MCF 10A (cell line): ENCODE measurements at places on chromosomes 3 and 15.
A peak's percentile ranks its signal among the peaks of the same experiment; 100 is the strongest.

DNA sequence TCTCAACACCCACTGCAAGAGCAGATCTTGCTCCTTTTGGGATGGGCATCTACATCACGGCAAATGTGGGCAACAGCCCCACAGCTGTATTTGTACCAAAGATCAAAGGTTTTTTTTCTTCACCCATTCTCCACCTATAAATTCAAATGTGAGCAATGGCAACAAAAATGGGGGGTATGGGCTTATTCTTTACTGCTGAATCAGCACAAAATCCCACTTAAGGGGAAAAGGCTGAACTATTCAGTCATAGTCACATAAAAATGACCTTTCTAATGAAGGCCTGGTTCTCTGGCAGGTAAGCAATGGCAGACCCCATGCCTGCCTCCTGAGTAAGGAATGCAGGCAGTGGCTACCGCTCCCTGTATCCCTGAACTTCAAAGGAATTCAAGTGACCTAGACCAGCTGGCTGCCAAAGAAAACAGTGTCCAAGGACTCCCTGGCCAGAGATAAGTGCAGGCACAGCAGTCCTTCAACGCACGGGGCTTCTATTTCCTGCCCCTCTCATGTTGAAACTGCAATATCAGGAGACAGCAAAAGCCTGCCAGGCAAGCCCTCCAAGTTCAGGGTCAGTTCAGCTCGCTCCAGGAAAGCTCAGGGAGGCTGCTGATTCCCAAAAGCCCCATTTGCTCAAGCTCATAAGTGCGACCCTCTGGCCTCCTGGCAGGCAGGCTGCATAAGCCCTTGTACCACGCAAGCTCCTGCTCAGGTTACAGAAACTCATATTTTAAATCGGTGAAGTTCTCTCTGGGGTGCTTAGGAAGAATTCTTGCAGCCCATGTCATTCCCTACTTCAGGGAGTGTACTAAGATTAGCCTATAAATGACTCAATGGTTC is 134.1 kb downstream of the PDZRN3 start:
- no peak overlapping the region for H3K27ac ChIP-seq
- H3K4me1 ChIP-seq = peaks cover 4% of the 10 kb centered on the region
- H3K36me3 ChIP-seq = no peaks in the 10 kb centered on the region

GRCh38 chr3:25508433-25508832 is 80.4 kb downstream of the RARB start:
- no peak for DNase-seq
- no peaks in the 10 kb centered on the region for H3K4me1 ChIP-seq
- no peak overlapping the region for H3K4me3 ChIP-seq

GRCh38 chr3:73745526-73746191 is 120.9 kb upstream of the PDZRN3 start:
- no peak overlapping the region for H3K4me3 ChIP-seq
- H3K36me3 ChIP-seq = no peaks in the 10 kb centered on the region
- H3K4me1 ChIP-seq = no peaks in the 10 kb centered on the region

GRCh38 chr3:143433787-143434378 is 314.3 kb downstream of the CHST2 start:
- H3K36me3 ChIP-seq = no peaks in the 10 kb centered on the region
- no peak overlapping the region for H3K27ac ChIP-seq
- peaks cover 11% of the 10 kb centered on the region for H3K4me1 ChIP-seq
- peak; percentile 36 for DNase-seq

GRCh38 chr15:83288381-83288801 is 3.9 kb upstream of the BNC1 start:
- peak overlapping the region; percentile 28 for H3K4me3 ChIP-seq
- H3K27ac ChIP-seq = peak overlapping the region; percentile 71
- peaks cover 7% of the 10 kb centered on the region for H3K36me3 ChIP-seq
- H3K27me3 ChIP-seq = no peaks in the 10 kb centered on the region

GRCh38 chr3:156576651-156577348 is 21.9 kb upstream of the SSR3 start:
- peaks cover 11% of the 10 kb centered on the region for H3K27me3 ChIP-seq
- H3K4me1 ChIP-seq = no peaks in the 10 kb centered on the region
- no peak overlapping the region for H3K4me3 ChIP-seq
- no peak overlapping the region for H3K27ac ChIP-seq
- no peaks in the 10 kb centered on the region for H3K36me3 ChIP-seq

GRCh38 chr15:98643115-98643514 is 5.2 kb upstream of the IGF1R start:
- H3K4me3 ChIP-seq = no peak overlapping the region
- no peak overlapping the region for H3K27ac ChIP-seq
- H3K36me3 ChIP-seq = peaks cover under 1% of the 10 kb centered on the region

DNA sequence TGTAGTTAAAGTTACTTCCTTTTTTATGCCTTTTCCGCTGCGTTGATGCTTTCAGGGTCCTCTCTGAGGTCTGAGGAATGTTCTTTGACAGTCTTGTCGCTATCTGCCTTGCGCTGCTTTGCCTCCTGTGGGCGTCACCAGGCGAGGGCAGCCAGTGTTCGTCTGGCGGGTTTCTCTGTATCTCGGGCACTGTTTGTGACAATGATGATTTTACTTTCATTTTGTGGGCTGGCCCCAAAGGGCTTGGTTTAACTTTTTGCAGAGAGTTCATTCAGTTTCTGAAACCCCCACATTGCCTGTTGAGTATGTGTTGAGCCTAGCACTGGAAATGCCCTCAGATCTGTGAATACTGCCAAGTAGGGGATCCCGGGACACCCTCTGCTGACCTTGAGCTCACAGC is 24.6 kb upstream of the SACM1L start:
- no peaks in the 10 kb centered on the region for H3K27me3 ChIP-seq
- peak overlapping the region; percentile 50 for H3K27ac ChIP-seq
- no peak overlapping the region for H3K4me3 ChIP-seq
- H3K36me3 ChIP-seq = peaks cover 5% of the 10 kb centered on the region
- peaks cover 22% of the 10 kb centered on the region for H3K4me1 ChIP-seq

- H3K4me3 ChIP-seq = no peak overlapping the region
- no peaks in the 10 kb centered on the region for H3K27me3 ChIP-seq
- H3K36me3 ChIP-seq = no peaks in the 10 kb centered on the region
- peaks cover 25% of the 10 kb centered on the region for H3K4me1 ChIP-seq
- DNase-seq = no peak
These were observed 37.5 kb downstream of the LPP start for GRCh38 chr3:188191460-188191859.

- H3K27me3 ChIP-seq = no peaks in the 10 kb centered on the region
- no peak for DNase-seq
- H3K27ac ChIP-seq = no peak overlapping the region
- no peaks in the 10 kb centered on the region for H3K4me1 ChIP-seq
- no peak overlapping the region for H3K4me3 ChIP-seq
These were observed 346.1 kb downstream of the EPHB1 start for GRCh38 chr3:135141160-135141559.

GRCh38 chr15:85404918-85405866 is 24.8 kb downstream of the AKAP13 start:
- no peaks in the 10 kb centered on the region for H3K27me3 ChIP-seq
- H3K4me3 ChIP-seq = no peak overlapping the region
- no peak for DNase-seq
- H3K27ac ChIP-seq = peak overlapping the region; percentile 78
- peaks cover 6% of the 10 kb centered on the region for H3K36me3 ChIP-seq
- H3K4me1 ChIP-seq = peaks cover 59% of the 10 kb centered on the region

GRCh38 chr3:179045719-179046402 is 25.7 kb downstream of the ZMAT3 start:
- H3K27ac ChIP-seq = no peak overlapping the region
- H3K36me3 ChIP-seq = peaks cover 49% of the 10 kb centered on the region
- no peak for DNase-seq
- peaks cover 27% of the 10 kb centered on the region for H3K4me1 ChIP-seq

DNA sequence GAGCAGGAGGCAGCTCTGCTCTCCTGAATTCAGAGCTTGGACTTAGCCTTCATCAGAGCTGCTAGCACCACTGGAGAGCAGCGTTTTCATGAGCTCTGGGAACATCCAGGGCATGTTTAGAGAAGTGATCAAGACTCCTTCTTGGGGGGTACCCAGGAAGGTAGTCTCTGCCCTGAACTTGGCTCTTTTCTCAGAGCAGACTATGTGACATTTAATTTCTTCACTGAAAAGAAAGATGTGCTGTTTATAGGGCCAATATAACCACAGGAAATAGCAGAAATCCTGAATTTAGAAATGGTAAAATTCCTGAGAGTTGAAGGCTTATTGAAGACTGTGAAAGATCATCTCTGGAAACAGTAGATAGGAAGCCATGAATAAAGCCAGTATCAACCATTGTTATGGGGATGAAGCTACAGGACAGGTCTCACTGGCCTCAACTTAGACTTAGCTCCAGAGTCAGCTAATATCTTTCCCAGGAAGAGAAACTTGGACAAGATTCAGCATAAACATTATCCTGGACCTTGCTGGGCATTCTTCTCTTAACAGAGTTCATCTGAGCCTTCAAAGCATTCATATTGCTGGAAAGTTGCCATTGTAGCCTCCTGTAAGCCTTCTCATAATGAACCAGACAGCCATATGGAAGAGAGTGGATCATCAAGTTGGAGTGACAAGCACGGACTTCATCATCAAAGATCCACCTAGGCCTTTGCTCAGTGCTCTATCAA is 386.6 kb upstream of the THBS1 start:
- peak overlapping the region; percentile 88 for H3K27ac ChIP-seq
- H3K36me3 ChIP-seq = no peaks in the 10 kb centered on the region
- peaks cover 61% of the 10 kb centered on the region for H3K4me1 ChIP-seq
- no peak overlapping the region for H3K4me3 ChIP-seq

- H3K36me3 ChIP-seq = no peaks in the 10 kb centered on the region
- no peak overlapping the region for H3K4me3 ChIP-seq
- peaks cover 11% of the 10 kb centered on the region for H3K27me3 ChIP-seq
These were observed 59.1 kb downstream of the AGBL1 start for GRCh38 chr15:86138798-86139197.

- no peak for DNase-seq
- H3K4me3 ChIP-seq = no peak overlapping the region
- peaks cover 5% of the 10 kb centered on the region for H3K4me1 ChIP-seq
- H3K27ac ChIP-seq = no peak overlapping the region
- no peaks in the 10 kb centered on the region for H3K36me3 ChIP-seq
- peaks cover 14% of the 10 kb centered on the region for H3K27me3 ChIP-seq
These were observed 240.7 kb upstream of the UMPS start for GRCh38 chr3:124489506-124489905.

GRCh38 chr3:195757438-195757770 is 36.6 kb downstream of the MUC20 start:
- peaks cover 65% of the 10 kb centered on the region for H3K27me3 ChIP-seq
- H3K4me3 ChIP-seq = no peak overlapping the region
- no peak for DNase-seq
- H3K36me3 ChIP-seq = no peaks in the 10 kb centered on the region
- no peak overlapping the region for H3K27ac ChIP-seq

DNA sequence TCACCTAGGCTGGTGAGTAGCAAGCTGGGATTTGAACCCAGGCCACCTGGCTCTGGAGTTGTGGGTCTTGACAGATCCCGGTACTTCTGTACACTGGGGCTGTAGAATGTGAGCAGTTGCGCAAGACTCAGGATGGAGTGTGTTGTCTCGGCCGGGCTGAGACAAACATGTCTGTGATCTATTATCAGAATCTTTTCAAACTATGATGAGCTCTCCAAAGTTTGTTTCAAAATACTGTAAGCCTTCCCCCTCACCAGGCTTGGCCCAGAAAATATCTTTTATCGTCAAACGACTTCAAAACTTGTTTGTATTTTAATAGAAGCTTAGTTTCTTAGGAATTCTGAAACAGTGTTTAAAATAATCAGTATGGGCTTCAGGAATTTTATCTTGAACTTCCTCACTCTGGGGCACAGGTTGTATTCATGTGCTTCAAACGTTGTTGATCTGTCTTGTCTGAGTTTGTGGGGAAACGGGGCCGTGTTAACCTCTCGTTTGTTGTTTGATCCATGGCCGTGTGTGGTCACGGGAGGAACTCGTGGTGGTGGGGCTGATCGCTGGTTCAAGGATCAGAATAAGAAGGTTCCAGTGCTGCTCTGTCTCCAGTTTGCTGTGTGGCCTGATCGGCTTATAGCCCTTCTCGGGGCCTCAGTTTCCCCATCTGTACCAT is 40.3 kb upstream of the TFRC start:
- no peak overlapping the region for H3K27ac ChIP-seq
- no peaks in the 10 kb centered on the region for H3K36me3 ChIP-seq
- H3K4me1 ChIP-seq = peaks cover 5% of the 10 kb centered on the region
- H3K27me3 ChIP-seq = no peaks in the 10 kb centered on the region

- H3K36me3 ChIP-seq = no peaks in the 10 kb centered on the region
- no peak overlapping the region for H3K27ac ChIP-seq
- no peak for DNase-seq
These were observed 24.4 kb downstream of the THRB start for GRCh38 chr3:24470277-24470676.

DNA sequence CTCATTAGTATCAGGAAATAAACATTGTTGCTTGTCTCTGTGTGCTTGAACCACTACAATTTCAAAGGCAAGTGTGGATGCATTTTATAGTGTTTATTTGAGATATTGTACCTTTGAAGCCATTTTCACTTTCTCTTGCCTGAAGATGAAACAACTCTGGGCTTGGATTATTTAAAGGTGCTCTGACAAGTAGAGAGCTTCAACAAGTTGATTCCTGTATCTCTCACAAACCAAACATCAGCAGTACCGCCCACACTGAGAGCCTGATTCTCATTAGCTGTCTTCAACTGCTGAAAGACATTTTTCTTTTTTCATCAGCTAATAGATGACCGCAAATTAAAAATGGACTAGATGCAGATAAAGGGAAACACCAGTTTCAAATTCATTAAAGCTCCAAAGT is 806 bp upstream of the CERS3 start:
- H3K36me3 ChIP-seq = no peaks in the 10 kb centered on the region
- H3K4me1 ChIP-seq = no peaks in the 10 kb centered on the region
- no peak for DNase-seq
- peaks cover 25% of the 10 kb centered on the region for H3K27me3 ChIP-seq
- H3K4me3 ChIP-seq = no peak overlapping the region

DNA sequence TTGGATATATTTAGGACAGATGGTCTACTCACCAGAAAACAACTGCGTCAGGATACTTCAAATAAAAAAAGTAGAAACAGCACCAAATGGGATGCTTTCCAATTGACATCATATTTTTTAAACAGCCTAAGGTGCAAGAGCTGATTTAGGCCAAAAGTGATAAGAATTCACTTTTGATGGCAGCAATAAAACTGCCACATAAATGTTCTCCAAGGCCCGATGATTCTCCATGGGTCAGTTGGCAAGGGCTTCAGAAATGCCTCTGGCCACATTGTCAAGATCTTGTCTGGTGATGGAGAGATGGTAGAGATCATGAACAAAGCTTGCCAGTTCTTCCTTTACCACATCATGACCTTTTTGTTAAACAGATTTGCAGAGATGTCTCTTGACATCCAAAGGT is 38.9 kb downstream of the LDHAL6B start:
- DNase-seq = no peak
- H3K27ac ChIP-seq = no peak overlapping the region
- no peaks in the 10 kb centered on the region for H3K27me3 ChIP-seq
- H3K4me3 ChIP-seq = no peak overlapping the region

DNA sequence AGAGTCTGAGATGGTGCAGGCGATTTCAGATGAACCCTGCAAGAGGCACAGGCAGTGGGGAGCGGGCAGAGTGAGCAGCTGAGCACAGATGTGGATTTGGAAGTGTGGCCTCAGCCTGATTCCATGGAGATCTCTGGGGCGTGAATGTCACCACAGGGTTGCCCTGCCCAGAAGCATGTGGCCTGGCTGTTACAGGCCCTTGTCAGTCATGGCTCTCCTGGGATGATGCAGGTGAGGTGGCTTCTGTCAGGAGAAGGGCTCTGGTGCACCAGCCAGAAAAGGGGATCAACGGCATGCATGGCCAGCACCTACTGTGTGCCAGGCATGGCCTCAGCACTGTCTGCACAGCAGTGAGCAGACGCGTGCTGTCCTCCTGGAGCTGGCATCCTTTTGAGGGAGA is 11.9 kb downstream of the HDAC11 start:
- no peak overlapping the region for H3K27ac ChIP-seq
- no peaks in the 10 kb centered on the region for H3K27me3 ChIP-seq
- peaks cover 9% of the 10 kb centered on the region for H3K4me1 ChIP-seq
- DNase-seq = no peak
- no peaks in the 10 kb centered on the region for H3K36me3 ChIP-seq

- no peak for DNase-seq
- H3K4me1 ChIP-seq = no peaks in the 10 kb centered on the region
- no peaks in the 10 kb centered on the region for H3K27me3 ChIP-seq
- no peak overlapping the region for H3K27ac ChIP-seq
These were observed 135.0 kb downstream of the VPS8 start for GRCh38 chr3:184946917-184947316.
